ENCODE measurements at places on chromosomes 1 and 21. TPM values are rescaled to one million over a fixed set of nuclear protein-coding genes. Genes with fewer than 3 reads are reported as not detected.

DNA sequence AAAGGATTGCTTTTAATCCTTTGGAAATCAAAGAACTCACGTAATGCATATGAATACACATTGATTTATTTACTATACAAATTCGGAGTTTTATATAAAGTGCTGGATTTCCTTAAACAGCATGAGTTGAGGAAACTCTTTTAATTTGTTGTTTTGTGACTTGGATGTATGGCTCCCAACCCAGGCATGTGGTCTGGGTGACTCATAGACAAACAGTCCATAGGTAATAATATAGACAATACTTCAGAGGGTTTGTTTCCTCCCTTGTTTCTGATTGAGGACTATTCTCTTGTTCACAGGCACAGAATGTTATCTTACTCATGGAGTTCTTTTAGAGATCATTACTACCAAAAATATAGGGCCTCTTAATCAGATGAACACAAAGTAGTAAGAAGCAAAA is 43.8 kb downstream of the XPR1 start:
- peaks cover 10% of the 10 kb centered on the region for H3K36me3 ChIP-seq
- H3K4me3 ChIP-seq = no peak overlapping the region
- no peak overlapping the region for H3K27ac ChIP-seq
- peaks cover 21% of the 10 kb centered on the region for H3K4me1 ChIP-seq

- H3K36me3 ChIP-seq = peaks cover 30% of the 10 kb centered on the region
- H3K4me3 ChIP-seq = no peak overlapping the region
- DNase-seq = no peak
- H3K27me3 ChIP-seq = no peaks in the 10 kb centered on the region
Observed at GRCh38 chr1:223776075-223776814, 63.9 kb downstream of the CAPN2 start.

- H3K36me3 ChIP-seq = no peaks in the 10 kb centered on the region
- H3K4me3 ChIP-seq = no peak overlapping the region
- no peak overlapping the region for H3K27ac ChIP-seq
- DNase-seq = no peak
- H3K4me1 ChIP-seq = peaks cover 17% of the 10 kb centered on the region
Observed at GRCh38 chr1:97791251-97791650, 129.6 kb downstream of the DPYD start.

DNA sequence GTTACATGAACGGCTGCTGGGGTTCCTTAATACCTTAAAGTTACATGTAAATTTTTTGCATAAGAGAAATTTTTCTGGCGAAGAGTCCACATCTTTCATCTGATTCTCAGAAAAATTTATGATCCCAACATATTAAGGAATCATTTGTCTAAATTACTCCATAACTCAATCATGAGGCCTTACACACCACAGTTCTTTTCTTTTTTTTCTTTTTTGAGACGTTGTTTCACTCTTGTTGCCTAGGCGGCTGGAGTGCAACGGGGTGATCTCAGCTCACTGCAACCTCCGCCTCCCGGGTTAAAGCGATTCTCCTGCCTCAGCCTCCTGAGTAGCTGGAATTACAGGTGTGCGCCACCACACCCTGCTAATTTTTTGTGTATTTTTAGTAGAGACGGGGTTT is 2.1 kb upstream of the S100A11 start:
- DNase-seq = no peak
- H3K36me3 ChIP-seq = peaks cover 15% of the 10 kb centered on the region
- H3K4me3 ChIP-seq = no peak overlapping the region

Gene ADCY10
- 0.07 TPM for total RNA-seq

Gene AQP10
- total RNA-seq = not detected

Gene SLAMF9
- total RNA-seq = not detected

DNA sequence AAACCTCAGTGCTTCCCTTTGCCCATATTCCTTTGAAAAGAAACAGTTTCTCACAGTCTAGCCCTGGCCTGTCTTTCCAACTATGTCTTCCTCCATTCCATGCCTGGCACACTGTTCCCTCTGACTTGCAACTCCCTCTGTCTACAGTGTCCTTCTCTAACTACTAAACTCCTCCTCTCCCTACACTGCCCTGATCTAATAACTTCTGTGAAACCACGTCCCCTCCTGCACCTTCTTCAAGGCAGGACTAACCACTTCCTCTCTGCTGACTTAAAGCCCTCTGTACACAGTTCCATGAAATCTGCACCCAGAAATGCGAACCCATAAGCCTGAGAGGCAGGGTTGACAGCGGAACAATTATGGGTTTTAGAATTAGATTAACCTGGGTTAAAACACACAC is 62.2 kb upstream of the ATP1B1 start:
- DNase-seq = no peak
- no peaks in the 10 kb centered on the region for H3K36me3 ChIP-seq
- H3K27ac ChIP-seq = no peak overlapping the region
- no peak overlapping the region for H3K4me3 ChIP-seq
- H3K4me1 ChIP-seq = no peaks in the 10 kb centered on the region

All from chondrocyte (in vitro differentiated cells).